ENCODE measurements at places on chromosomes 12 and 14.

GRCh38 chr12:82659343-82660207, 27.1 kb upstream of the TMTC2 start:
- DNase-seq: no peak

DNA sequence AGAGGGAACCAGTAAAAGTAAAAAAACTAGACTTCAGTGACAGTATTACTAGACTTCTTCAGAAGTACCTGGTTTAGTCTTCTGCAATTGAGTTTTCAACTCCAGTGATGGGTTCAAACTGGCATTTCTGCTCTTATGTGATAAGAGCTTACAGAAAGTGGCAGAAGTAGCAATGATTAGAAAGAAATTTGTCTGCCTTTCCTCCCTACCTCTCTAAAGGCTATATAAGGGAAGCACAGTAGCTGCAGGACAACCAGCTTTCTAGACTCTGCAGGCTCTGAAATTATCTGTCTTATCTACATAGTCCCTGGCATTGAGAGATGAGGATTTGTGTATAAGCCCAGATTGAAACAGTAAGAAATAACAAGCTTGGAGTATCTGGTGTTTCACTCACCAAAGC, 107.5 kb downstream of the DAAM1 start:
- DNase-seq: no peak

- peak; percentile 30 for DNase-seq
Observed at GRCh38 chr14:104676694-104677511, 12.5 kb upstream of the INF2 start.

GRCh38 chr12:5043589-5044419, at the start of gene KCNA5:
Gene KCNA5, plus strand, starts transcription at chr12:5043879. Its CDS starts 269 bp downstream, at chr12:5044148.
- DNase-seq: no peak

DNA sequence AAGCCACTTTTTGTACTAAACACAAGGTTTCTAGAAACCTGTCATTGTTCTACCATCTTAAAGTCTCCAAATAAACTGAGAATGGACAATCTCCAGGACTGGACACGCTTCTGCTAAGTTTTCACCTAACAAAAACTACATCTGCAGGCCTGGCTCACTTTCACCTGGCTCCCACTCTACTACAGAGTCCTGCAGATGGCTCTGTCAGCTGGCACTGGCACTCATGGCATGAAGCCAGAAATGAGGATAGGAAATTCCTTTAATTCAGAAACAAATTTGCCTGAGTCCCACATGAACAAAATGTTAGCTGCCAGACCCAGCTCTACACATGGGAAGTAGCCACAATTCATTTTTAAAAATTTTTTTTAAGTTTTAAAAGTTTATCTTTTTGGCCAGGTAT, 42.1 kb downstream of the STXBP6 start:
- no peak for DNase-seq

DNA sequence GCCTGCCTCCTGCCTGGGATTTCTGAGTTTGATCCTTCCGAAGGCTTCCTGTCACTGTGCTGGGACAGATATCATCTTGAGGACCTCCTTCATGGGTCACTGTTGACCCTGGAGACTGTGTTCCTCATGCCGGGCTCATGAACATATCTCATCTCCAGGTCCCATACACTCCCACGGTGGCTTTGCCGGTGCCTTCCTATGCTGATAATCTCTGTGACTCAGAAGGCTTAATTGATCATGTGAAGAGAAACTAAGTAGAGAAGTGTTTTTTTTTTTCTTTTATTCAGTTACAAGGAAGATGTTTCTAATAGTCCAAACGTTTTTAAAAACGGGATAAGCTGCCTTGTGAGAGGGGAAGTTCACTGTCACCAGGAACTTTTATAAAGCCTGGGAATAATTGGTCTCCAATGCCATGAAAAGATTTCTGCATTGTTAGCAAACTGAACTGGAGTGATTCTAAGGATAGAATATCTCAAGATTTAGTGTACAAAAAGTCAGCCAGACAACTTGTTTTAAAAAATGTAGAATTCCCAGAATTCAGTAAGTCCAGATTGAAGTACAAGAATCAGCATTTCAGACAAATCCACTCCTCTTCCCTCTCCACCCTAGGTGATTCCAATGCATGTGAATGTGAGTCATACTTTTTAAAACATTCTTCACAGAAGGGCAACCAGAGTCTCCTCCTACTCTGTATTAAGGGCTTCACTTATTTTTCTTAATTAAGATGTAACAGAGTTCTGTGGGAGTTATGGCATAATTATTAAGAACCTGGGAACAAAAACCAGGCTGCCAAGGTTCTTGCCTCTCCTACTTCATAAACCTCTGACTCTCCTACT, 139.8 kb upstream of the LGR5 start:
- no peak for DNase-seq

DNA sequence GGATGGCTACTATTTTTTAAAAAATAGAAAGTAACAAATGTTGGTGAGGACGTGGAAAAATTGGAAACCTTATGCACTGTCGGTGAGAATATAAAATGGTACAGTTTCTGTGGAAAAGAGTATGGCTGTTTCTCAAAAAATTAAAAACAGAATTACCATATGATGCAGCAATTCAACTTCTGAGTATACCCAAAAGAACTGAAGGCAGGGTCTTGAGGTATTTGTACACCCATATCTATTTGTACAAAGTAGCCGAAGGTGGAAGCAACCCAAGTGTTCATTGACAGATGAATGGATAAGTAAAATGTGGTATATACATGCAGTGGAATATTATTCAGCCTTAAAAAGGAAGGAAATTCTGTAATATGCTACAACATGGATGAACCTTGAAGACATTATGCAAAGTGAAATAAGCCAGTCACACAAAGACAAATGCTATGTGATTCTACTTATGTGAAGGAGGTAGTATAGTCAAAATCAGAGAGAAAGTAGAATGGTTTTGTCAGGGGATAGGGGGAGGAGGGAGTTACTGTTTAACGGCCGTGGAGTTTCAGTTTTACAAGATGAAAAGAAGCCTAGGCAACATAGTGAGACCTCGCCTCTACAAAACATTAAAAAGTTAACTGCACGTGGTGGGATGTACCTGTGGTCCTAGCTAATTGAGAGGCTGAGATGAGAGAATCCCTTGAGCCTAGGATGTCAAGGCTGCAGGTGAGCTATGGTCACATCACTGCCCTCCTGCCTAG, 38.4 kb upstream of the CCT2 start:
- DNase-seq: no peak

DNA sequence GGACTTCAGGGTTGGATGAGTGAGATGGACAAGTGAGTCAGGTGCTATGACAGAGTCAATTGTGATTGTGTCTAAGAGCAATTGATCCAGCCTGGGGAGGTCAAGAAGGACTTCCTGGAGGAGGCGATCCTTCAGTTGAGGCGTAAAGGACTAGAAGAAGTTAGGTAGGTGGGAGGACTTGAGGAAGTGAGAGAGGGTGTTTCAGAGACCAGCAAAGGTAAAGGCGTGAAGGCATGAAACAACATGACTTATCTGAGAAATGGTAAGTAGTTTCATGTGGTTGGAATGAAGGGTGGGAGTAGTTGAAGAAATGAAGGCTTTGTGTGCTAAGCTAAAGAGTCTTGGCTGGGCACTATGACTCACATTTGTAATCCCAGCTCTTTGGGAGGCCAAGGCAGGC, 48.9 kb upstream of the PPP1CC start:
- no peak for DNase-seq

- DNase-seq: no peak
Observed at GRCh38 chr14:31932675-31933074, 144.4 kb upstream of the ARHGAP5 start.

DNA sequence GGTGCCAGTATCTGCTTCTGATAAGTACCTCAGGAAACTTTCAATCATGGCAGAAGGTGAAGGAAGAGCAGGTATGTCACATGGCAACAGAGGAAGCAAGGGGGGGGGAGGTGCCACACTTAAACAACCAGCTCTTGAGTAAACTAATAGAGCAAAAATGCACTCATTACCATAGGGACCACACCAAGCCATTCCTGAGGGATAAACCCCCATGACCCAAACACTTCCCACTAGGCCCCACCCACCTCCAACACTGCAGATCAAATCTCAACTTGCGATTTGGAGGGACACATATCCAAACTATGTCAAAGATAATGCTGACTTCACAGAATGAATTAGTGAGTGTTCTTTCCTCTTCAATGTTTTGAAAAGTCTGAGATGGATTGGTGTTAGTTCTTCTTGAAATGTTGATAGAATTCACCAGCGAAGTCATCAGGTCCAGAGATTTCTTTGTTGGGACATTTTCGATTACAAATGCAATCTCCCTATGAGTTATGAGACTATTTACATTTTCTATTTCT, 16.6 kb downstream of the TFCP2 start:
- DNase-seq: no peak

DNA sequence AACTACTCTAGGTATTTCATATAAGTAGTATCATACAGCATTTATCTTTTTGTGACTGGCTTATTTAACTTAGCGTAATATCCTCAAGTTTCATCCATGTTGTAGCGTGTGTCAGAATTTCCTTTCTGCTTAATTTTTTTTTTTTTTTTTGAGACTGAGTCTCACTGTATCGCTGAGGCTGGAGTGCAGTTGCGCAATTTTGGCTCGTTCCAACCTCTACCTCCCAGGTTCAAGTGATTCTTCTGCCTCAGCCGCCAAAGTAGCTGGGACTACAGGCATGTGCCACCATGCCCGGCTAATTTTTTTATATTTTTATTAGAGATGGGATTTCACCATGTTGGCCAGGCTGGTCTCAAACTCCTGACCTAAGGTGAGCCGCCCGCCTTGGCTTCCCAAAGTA, 28.9 kb downstream of the PNMA1 start:
- DNase-seq: no peak

GRCh38 chr12:49661746-49662145, 38.4 kb downstream of the PRPF40B start:
- DNase-seq: no peak

DNA sequence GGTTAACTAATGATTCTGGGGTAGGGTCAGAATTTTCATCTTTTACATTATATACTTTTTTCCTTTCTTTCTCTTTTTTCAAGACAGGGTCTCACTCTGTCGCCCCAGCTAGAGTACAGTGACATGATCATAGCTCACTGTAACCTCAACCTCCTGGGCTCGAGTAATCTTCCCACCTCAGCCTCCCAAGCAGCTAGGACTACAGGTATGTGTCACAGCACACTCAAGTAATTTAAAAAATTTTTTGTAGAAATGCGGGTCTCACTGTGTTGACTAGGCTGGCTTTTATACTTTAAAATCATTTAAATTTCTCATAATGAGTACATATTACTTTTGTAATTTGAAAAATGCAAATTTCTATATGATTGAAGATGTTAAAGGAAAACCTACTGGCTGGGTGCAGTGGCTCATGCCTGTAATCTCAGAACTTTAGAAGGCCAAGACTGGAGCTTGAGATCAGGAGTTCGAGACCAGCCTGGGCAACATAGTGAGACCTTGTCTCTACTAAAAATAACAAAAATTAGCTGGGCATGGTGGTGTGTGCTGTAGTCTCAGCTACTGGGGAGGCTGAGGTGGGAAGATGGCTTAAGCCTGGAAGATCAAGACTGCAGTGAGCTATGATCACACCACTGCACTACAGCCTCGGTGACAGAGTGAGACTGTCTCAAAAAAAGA, 25.7 kb downstream of the R3HDM2 start:
- DNase-seq: no peak

DNA sequence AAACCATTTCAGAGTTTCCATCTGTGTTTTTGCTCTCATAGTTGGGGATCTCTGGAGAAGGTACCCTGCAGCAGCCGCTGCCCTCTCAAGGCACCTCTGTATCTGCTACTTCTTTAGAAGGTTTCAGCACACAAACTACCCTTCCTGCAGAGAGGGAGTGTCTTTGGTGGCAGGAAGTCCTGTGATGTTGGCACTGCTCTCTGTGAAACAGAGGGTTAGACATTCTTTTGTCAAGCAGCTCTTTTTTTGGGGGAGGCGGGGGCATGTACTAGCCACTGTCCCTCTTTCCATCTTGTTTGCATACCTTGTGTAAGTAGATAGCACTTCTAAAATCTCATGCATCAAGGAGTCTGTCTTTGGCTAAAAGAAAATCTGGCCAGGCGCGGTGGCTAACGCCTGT, 352.6 kb downstream of the BMP4 start:
- no peak for DNase-seq

DNA sequence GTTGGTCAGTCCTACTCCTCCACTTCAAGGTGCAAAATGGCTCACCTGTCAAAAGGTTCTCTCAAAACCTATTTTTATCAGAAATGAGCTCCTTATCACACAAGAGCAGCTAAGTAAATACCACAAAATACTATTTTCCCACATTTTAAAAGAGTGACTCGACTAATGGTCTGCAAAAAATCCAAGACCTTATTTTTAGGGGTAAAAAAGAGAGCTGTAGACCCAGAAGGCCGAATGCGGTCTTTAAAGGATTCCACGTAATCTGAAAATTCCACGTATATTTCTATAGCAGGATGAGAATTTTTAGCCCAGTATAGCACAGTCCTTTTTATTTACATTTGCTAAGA, 3.8 kb downstream of the C14orf93 start:
- no peak for DNase-seq

DNA sequence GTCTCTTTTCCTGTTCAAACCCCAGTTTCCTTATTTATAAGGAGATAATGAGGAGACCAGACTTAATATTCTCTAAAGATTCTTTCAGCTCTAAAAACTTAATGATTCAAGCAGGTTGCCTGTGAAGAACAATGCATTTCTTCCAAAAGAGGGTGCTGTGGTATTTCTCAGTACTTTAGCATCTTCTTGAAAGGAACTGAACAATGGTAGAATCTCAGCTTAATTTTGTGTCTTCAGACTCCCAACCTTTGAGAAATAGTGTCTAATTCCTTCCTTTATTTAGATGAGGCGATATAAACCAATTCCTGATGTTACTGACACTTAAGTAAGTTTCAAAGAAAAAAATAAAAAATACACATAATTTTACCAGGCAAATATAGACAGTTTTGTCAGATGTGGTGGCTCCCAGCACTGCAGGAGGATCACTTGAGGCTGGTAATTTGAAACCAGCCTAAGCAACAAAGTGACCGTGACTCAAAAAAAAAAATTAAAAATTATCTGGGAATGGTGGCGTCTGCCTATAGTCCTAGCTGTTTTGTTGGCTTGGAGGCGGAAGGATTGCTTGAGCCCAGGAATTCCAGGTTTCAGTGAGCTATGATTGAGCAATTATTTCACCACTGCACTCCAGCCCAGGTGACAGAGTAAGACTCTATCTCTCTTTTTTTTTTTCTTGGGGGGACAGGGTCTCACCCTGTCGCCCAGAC, 76.9 kb upstream of the PSMA6 start:
- no peak for DNase-seq

GRCh38 chr12:100675432-100675831, 101.9 kb downstream of the GAS2L3 start:
- no peak for DNase-seq

DNA sequence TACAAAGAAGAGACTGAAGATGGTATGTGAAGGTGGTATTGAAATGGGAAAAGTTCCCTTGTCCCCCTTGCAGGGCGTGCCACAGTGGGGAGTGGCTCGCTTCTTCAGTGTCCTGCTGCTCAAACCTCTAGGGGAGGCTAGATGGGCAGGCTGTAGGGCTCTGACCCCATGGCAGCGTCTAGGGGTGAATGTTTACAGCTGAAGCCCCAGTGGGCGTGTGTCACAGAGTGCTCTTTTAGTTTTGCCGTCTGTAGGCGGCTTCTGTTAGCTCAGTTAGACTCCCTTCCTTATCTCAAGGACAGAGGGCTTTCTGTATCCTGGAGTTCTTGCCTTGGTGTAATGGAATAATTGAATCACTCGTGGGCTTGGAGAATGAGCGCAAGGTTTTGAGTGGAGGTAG, 266.2 kb downstream of the RAD51B start:
- no peak for DNase-seq

GRCh38 chr14:61582815-61583214, 112.5 kb upstream of the HIF1A start:
- DNase-seq: no peak
